ENCODE measurements at places on chromosomes 1 and 21. TPM values are rescaled to one million over a fixed set of nuclear protein-coding genes. Genes with fewer than 3 reads are reported as not detected.

KCNE2 gene
- total RNA-seq, result not detected

FAM163A gene
- total RNA-seq, result 0.17 TPM

IKBKE gene
- total RNA-seq, result 2.5 TPM

ZBTB18 gene
- 8.9 TPM for total RNA-seq

ADAM30 gene
- total RNA-seq, result not detected

SPATA21 gene
- not detected for total RNA-seq

GIPC2 gene
- total RNA-seq, result not detected

CELF3 gene
- not detected for total RNA-seq

B3GALT6 gene
- 17.5 TPM for total RNA-seq

CD2 gene
- not detected for total RNA-seq

UBE2U gene
- total RNA-seq, result not detected

GPR3 gene
- total RNA-seq, result 1.1 TPM

OR2T33 gene
- not detected for total RNA-seq

TMEM200B gene
- 0.12 TPM for total RNA-seq

SH3D21 gene
- total RNA-seq, result 1.3 TPM

MROH7 gene
- total RNA-seq, result not detected

CSF1 gene
- 7.7 TPM for total RNA-seq

CNIH3 gene
- 0.12 TPM for total RNA-seq

LRRN2 gene
- 0.82 TPM for total RNA-seq

OSCP1 gene
- 6.0 TPM for total RNA-seq

ZNF124 gene
- 54.2 TPM for total RNA-seq

CCDC190 gene
- not detected for total RNA-seq

EVA1C gene
- 55.7 TPM for total RNA-seq

OR10X1 gene
- total RNA-seq, result not detected

RIIAD1 gene
- total RNA-seq, result not detected

CACHD1 gene
- total RNA-seq, result 3.2 TPM

REG4 gene
- not detected for total RNA-seq

CYP4A22 gene
- total RNA-seq, result not detected

ELOA gene
- total RNA-seq, result 29.5 TPM

SLC2A5 gene
- not detected for total RNA-seq

MYBPH gene
- total RNA-seq, result not detected

LORICRIN gene
- total RNA-seq, result not detected

KISS1 gene
- not detected for total RNA-seq

BRINP3 gene
- total RNA-seq, result 0.25 TPM

PSEN2 gene
- 20.0 TPM for total RNA-seq

STPG1 gene
- 18.4 TPM for total RNA-seq

TFF3 gene
- total RNA-seq, result not detected

MEF2D gene
- 26.3 TPM for total RNA-seq

RHD gene
- total RNA-seq, result not detected

ADCY10 gene
- not detected for total RNA-seq

C1orf74 gene
- total RNA-seq, result 5.4 TPM

USH2A gene
- total RNA-seq, result 0.02 TPM

SLC6A9 gene
- total RNA-seq, result 12.9 TPM

CHAF1B gene
- total RNA-seq, result 7.9 TPM

MAP7D1 gene
- 33.7 TPM for total RNA-seq

COL16A1 gene
- total RNA-seq, result 3.4 TPM

RNF186 gene
- total RNA-seq, result not detected

CD53 gene
- total RNA-seq, result not detected

PRAMEF27 gene
- not detected for total RNA-seq

LZIC gene
- total RNA-seq, result 45.2 TPM

ZNF593OS gene
- total RNA-seq, result not detected

INTS7 gene
- 32.9 TPM for total RNA-seq

HUNK gene
- 0.67 TPM for total RNA-seq

CENPL gene
- 43.8 TPM for total RNA-seq

ORC1 gene
- total RNA-seq, result 8.3 TPM

PROK1 gene
- not detected for total RNA-seq

IFNLR1 gene
- 2.6 TPM for total RNA-seq

FMO3 gene
- not detected for total RNA-seq
